Stimulated activated naive CD4-positive, alpha-beta T cell treated with Interleukin-2 at 50 U/mL for 16 hours (primary cell): ENCODE measurements at places on chromosomes 1 and 21.
A peak's percentile ranks its signal among the peaks of the same experiment; 100 is the strongest.

DNA sequence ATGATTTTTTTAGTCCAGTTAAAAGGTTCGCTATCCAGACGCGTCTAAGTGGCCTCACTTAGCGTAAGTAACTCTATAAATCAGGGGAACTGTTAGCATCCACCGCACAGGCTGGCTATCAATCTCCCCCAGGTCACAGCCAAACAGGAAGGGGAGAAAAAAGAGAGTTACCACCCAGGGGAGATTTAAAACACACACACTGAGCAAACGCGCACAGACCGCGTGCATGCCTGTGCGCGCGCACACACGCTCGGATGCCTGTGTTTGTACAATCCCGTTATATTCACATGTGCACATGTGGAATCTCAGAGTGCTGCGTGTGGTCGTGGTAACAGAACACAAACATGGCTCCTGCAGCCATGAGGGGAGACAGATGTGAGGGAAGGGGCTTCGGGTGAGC is 125.4 kb downstream of the CASZ1 start:
- DNase-seq, result no peak

- DNase-seq, result no peak
Measured at GRCh38 chr1:233086961-233087881, 136.8 kb downstream of the NTPCR start.

- DNase-seq, result no peak
Measured at GRCh38 chr1:15885701-15886610, 38.4 kb downstream of the SPEN start.

GRCh38 chr1:15705184-15705566 is 21.1 kb downstream of the PLEKHM2 start:
- no peak for DNase-seq

DNA sequence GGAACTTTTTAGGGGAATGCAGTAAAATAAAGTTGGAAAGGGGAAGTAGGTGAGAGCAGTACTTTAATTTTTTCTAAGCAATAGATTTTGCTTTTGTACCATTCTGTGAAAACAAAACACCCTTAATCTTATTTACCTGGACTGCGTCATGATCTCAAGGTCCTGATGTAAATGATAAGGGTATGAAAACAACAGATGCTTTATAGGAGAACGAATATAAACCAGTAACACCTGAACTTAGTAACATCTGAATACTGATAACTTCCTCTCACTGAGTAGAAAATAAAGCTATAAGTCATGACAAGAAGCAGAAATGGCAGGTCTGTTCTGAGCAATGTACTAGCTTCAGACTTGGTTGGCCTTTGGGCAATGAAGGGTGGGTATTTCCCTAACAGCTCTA is 77.7 kb downstream of the GDAP2 start:
- no peak for DNase-seq

- DNase-seq, result no peak
Measured at GRCh38 chr1:13756557-13757315, 56.7 kb downstream of the PRDM2 start.

GRCh38 chr1:173995475-173995874 is 26.7 kb downstream of the RC3H1 start:
- no peak for DNase-seq

- no peak for DNase-seq
Measured at GRCh38 chr1:209774592-209774991, 9.8 kb downstream of the C1orf74 start.

- peak; percentile 46 for DNase-seq
Measured at GRCh38 chr21:42614811-42615351, 38.5 kb upstream of the PDE9A start.

GRCh38 chr21:16579538-16579937 is 849.8 kb downstream of the USP25 start:
- no peak for DNase-seq

DNA sequence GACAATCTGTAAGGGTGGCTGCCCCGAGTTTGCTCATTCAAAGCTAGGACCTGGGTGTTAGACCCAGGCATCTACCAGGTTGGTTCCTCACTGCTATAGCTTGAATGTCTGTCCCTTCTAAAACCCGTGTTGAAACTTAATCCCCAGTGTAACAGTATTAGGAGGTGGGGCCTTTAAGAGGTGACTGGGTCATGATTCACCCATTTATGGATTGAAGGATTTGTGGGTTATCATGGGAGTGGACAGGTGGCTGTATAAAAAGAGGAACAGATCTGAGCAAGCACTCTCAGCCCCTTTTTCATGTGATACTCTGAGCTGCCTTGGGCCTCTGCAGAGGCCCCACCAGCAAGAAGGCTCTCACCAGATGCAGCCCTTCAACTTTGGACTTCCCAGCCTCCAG is 29.4 kb downstream of the PSMG1 start:
- DNase-seq, result no peak

- DNase-seq, result no peak
Measured at GRCh38 chr1:155106862-155107261, 20.8 kb upstream of the EFNA1 start.

DNA sequence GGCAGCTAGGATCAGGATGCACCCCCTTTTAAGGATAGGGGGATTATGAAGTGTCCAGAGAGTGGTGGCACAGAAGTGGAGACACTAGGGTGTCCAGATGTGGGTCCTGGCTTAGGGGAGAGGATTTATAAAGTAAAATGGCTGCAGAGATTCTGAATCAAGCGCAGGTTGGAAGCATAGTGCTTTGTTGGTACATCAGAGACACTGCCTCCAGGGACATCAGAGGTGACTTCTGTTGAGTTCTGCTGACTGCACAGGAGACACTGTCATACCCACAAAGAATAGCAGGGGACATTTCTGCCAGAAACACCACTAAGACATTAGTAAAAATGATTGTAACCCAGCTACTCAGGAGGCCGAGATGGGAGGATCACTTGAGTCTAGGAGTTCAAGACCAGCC is 16.4 kb downstream of the GPR137B start:
- DNase-seq, result no peak

- no peak for DNase-seq
Measured at GRCh38 chr1:157000686-157001085, 44.9 kb downstream of the ARHGEF11 start.

- peak; percentile 15 for DNase-seq
Measured at GRCh38 chr1:225652729-225653462, at the start of gene ENAH. Gene ENAH (minus strand): TSS chr1:225653123. CDS start chr1:225652690, 433 bp downstream.

GRCh38 chr1:174408146-174408545 is 39.6 kb upstream of the GPR52 start:
- DNase-seq, result no peak

- DNase-seq, result no peak
Measured at GRCh38 chr1:43874716-43875115, 58.9 kb upstream of the ARTN start.

DNA sequence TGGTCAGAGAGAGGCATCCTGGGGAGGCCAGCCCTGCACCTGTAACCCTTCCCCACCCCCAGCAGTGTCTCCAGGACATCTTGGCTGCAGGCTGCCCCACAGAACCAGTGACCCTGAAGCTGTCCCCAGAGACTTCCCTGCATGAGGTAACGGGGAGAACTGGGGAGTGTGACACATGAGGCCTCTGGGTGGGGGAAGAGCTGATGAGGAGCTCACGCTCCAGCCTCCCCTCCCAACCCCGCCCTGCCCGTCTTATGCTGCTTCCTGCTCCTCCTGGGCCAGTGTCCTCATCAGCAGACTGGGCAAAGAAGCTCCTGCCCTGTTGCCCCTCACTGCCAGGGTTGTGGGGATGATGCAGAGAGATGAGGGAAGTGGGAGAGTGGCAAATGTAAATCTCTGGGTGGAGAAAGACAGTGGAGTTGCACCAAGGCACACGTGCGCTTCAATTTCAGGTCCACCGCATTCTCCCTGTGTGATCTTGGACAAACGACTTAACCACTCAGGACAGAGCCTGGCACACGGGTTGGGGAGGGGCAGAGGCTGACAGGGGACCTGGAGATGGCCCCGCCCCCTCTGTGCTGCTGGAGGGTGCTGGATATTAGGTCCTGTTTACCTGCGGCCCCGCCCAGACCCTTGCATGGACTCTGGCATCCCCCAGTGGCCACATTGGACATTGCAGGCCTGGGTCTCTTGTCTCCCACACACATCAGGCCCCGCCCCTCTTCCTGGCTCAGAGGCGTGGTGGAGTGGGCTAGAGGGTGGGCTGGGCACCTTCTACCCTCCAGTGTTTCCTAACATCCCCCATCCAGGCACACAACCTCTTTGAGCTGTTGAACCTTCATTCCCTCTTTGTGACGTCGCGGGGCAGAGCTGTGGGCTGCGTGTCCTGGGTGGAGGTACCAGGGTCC is 12.3 kb downstream of the CLCNKB start:
- peak; percentile 63 for DNase-seq

DNA sequence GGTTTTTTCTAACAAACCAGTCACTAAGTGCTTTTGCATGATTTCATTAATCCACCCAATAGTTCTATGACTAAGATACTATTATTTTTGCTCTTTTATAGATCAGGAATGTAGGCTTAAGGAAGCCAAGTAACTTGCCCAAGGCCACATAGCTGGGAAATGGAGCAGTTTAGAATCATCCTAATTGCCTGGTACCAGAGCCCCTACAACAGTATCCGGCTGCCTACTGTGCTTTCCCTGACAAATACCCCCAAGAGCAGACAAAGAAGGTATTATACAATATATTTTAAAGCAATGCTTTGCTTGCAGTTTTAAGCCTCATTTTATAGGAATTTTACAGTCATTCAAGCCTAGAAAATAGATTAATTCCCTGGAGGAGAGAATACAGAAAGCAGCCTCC is 45.5 kb upstream of the RASAL2 start:
- no peak for DNase-seq

GRCh38 chr1:59367301-59368007 is 70.6 kb downstream of the FGGY start:
- no peak for DNase-seq
